Activated CD4-positive, CD25-positive, alpha-beta regulatory T cell treated with anti-CD3 and anti-CD28 coated beads, Interleukin-2, amount 50 U/mL, for 72 hours (primary cell): ENCODE measurements at places on chromosomes 3 and 15.
A peak's percentile ranks its signal among the peaks of the same experiment; 100 is the strongest.

DNA sequence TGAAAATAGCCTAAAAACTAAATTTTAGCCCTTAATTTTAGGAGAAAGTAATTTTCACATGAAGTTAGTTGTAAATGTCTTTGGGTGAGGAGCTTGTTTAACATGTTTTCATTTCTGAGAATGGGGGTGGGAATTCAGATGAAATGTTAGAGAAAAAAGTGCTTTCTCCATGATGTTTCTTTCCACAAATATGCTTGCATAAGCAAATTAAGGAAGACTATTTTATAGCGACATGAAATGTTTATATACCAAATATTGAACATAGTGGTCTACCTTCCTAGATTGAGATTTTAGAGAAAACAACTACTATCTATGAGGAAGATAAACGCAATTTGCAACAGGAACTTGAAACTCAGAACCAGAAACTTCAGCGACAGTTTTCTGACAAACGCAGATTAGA, 13.0 kb upstream of the RPLP1 start:
- no peak for DNase-seq

- no peak for DNase-seq
Measured at GRCh38 chr3:133271042-133271441, 128.8 kb upstream of the BFSP2 start.

DNA sequence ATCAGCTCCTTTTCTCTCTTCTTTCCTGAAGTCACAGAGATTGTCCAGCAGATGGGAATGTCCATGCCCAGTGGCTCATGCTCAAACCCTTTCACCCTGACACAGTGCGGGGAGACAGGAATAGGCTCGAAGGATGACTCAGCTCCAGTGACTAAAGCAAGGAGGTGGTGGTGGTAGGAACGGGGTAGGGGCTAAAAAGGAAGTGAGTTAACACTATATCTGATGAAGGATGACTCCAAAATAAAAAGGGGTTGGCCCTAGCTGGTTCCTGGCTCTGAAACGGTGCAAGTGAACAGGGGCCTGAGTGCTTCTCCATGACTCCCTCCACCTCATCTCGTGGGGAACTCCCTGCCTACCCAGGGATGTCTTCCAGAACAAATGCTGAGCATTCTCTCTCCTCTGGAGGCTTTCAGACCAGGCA, 167.4 kb upstream of the LPP start:
- peak; percentile 42 for DNase-seq

GRCh38 chr3:126963261-126964190, 19.4 kb upstream of the PLXNA1 start:
- no peak for DNase-seq

GRCh38 chr15:40452296-40453090, 11.7 kb downstream of the BAHD1 start:
- no peak for DNase-seq

GRCh38 chr3:153291059-153291685, 129.1 kb downstream of the RAP2B start:
- DNase-seq = no peak

- no peak for DNase-seq
Measured at GRCh38 chr15:39313467-39313866, 267.4 kb upstream of the THBS1 start.

- DNase-seq = no peak
Measured at GRCh38 chr3:113084777-113085176, 94.0 kb downstream of the GTPBP8 start.

DNA sequence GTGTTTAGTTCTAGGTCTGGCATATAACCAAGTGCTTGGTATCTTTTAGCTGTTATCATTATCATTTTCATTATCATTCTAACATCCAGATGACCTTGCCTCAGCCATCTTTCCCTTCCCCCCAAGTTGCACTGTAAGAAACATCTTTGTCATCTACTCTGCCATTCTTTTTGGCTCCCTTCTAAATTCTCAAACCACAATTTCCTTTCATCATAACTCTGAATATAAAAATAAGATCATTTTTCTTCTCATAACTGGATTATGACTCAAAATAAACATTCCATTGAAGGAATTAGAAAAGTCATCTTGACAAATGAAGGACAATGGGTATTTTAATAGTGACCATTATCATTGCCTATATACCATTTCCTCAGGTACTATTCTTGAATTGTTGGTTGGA, 786.2 kb downstream of the AGBL1 start:
- DNase-seq = no peak

- no peak for DNase-seq
Measured at GRCh38 chr15:69071260-69071659, 56.8 kb downstream of the NOX5 start.

DNA sequence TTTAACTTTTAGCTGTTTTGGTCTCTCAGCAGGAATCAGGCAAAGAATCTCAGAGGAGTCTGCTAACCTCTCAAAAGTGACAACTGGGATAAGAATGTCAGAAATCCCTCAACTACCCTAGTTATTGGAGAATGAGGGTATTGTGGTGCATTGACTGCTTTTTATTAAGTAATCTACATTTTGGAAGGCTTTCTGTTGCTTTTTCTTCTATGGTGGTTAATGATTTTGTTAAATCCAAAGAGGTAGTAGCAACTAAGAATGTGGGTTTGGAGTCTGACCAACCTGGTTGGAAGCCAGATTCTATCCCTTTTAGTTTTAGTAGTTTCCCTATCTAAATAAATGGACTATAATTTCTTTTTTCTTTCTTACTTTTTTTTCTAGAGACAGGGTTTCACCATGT, 94.7 kb upstream of the RNF7 start:
- no peak for DNase-seq

DNA sequence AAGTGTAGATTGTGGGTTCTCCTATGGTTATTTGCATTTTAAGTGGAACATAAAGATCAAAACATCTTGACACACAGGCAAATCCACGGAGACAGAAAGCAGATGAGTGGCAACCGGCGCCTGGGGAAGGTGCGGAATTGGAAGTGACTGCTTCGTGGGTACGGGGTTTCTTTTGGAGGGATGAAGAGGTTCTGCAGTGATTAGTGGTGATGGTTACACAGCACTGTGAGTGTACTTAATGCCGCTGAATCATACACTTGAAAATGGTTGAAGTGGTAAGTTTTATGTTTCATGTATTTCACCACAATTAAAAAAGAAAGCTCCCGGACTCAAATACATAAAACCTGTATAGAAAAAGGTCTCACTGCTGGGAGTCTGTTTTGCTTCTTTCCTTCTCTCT, 18.5 kb upstream of the VPS33B start:
- no peak for DNase-seq

DNA sequence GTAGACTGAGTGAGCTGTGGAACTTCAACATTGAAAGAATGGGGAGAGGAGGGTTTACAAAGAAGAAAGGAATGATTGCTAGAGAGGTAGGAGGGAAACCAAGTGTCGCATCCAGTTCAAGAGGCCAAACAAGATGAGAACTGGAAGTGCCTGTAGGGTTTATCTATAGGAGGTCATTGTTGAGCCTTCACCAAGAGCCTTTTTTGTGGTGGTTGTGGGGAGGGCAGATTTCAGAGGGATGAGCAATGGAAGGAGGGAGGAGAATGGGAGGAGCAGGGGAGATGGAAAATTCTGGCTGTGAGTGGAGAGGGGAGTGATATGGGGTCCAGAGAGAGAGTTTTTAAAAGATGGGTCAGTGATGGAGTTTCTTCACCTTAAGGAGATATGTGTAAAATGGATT, 8.5 kb downstream of the PDIA5 start:
- no peak for DNase-seq

GRCh38 chr15:31034152-31034551, 42.7 kb upstream of the MTMR10 start:
- no peak for DNase-seq

GRCh38 chr15:31222773-31223341, 103.8 kb upstream of the KLF13 start:
- DNase-seq = peak; percentile 13

- DNase-seq = no peak
Measured at GRCh38 chr3:108130701-108131474, 40.1 kb upstream of the CD47 start.

DNA sequence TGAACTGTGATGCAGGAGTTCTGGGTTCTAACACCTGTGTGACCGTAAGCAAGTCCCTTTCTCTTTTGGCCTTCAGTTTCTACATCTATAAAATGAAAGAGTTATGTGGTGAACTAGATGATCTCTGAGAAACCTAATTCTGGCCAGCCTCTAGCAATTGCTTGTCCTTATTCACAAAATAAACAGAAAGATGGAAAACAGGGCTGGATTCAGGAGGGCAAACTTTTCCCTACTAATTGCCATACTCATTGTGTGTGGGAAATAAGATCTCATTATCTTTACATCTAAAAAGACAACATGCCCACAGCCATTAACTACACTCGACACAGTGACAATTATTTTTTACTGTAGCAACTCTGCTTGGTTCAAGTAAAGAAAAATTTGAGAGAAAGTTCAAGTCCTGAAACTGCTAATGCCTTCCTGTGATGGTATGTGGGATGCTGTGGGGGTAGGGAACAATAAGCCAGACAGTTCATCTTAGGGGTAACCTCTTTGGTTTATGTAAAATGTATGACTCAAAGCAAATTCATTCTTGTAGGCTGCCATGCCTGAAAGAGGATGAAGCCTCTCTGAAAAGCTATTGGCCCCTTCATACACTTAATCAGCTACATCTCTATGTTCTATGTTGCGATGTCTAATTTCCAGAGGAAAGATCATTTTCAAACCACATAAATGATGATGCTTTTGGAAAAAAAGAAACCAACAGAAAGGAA, 177.6 kb upstream of the BCL6 start:
- DNase-seq = no peak

- DNase-seq = no peak
Measured at GRCh38 chr15:90230071-90230494, 3.7 kb downstream of the CIB1 start.

DNA sequence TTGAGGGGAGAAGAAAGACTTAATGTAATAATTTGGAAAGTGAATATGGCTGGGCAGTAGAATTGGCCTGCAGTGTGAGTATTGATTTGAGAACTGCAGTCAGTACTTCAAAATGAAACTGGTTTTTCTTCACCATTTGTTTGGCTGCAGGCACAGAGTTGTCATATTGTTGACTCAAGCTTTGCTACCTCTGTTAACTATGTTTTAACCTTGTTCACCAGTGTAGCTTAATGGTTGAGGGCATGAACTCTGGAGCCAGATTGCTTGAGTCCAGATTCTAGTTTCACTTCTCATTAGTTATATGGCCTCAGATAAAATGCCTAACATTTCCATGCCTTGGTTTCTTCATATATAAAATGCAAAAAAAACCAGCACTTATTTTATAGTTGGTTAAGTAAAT, 64.1 kb downstream of the CFAP44 start:
- DNase-seq = no peak

GRCh38 chr3:129224984-129225393, 24.4 kb upstream of the COPG1 start:
- DNase-seq = no peak

DNA sequence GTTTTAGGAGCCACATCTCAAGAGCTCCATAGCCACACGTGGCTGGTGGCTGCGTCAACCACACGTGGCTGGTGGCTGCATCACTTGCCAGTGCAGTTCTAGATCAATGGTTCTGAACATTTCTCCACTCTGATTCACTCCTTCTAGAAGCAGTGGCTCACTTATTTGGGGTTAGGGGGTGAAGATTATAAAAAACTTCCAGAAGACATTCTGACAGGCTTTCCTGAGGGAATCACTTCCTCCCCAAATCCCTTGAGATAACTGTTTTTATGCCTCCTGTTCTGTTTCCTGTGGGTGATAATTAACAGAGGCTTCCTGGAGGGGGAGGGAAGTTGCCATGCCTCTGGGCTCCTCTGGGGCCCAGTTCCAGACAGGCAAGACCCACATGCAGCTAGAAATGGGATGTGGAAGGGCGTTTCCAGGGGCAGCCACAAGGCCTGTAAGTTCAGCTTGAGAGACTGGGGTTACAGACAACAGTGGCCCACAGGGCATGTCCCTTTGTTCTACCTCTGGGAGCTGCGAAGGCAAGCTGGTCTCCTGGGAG, 23.6 kb downstream of the HEG1 start:
- DNase-seq = no peak

DNA sequence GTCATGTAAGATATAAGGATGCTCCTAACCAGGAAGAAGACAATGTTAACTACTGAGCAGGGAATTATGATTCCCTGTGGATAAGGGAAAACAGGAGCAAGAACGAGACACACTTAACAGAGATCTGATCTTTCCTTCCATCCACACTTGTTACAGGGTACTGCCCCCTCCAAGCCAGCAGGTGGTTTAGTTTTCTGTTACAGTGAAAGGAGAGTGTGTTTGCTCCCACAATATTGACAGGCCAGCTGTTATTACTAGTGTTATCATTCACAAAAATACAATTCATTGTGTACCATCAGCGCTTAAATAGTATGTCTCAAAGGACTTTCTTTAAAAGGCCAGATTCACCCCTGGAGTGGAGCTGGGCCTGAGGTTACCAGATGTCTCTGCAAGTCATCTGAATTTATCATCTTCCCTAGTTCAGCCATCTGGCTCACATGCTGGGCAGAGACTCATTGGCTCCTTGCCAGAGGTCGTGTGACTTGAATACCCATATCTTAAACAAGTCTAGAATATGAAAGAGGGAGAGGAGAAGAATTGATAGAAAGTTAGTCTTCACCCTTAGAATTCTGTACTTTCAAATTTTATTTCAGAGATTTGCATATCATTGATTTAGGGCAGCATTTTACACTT, 16.8 kb upstream of the FMN1 start:
- DNase-seq = no peak

DNA sequence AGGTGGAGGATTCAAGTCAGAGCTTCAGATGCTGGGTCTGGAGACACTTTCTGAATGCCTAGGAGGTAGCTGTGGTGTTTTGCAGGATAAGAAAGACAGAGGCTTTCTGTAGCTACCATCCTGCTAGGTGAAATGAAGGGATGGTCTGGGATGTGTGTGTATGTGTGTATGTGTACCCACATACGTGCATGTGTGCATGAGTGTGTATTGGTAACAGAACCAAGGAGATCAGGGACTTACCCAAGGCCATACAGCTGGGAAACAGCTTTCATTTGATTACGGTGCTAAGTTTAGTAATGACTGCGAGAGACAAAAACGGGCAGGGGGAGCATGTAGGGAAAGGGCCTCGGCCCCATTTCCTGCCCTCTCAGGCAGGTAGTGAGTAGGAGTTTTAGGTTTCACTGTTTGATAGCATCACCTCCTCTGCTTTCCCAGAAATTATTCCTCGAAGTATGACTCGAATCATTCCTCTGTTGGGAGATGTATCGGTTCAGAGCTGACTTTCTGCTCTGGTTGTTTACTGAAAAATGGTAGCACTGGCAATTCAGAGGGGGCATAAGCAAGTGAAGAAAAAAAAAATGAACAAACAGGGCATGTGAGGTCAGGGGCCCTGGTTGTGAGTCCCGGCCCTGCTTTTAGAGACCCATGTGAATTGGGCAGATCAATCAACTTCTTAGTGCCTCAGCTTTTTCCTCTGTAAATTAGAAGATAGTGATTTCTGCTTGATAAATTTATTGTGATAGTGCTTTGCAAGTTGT, 130.7 kb downstream of the LPP start:
- DNase-seq = no peak

GRCh38 chr15:66638377-66638776, 63.7 kb upstream of the SMAD6 start:
- no peak for DNase-seq

- DNase-seq = no peak
Measured at GRCh38 chr15:83123529-83123928, 16.1 kb downstream of the TM6SF1 start.

GRCh38 chr3:46429671-46430070, 22.6 kb downstream of the CCRL2 start:
- no peak for DNase-seq
